ENCODE measurements at places on chromosomes 11 and 22.

DNA sequence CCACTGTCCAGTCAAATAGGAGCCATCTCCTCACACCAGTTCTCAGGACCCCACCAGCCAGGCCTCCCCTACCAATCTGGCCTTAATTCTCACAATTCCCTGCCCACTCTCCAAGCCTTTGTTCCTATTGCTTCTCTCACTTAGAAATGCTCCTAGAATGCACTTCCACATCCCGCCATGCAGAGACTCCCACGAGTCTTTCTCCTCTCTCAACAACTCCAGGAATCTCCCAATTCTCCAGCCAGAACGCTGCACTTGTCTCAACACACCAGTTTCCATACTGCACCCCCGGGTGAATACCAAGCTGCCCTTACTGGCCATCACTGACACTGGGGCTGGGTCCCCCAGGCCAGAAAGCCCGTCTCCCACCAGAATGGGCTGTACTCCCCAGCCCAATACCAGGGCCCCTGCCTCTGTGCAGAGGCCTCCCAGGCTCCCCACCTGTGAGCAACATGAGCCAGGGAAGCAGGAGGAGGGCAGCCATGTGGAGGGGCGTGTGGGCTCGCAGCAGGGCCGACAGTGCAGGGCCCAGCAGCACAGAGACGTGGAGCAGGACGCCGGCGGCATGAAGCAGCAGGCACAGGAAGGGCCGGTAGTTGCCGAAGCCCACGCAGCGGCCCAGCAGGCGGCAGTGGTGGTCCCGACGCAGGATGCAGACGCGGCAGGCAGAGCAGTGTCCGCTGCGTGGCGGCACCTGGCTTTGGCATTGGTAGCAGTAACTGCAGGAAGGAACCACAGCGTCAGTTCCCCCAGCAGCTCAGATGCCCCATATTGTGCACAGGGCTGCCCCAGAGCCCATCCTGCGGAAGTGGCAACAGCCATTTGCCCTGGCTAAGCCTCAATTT is 2.4 kb downstream of the ZDHHC24 start:
- peak; percentile 81 for DNase-seq

GRCh38 chr11:124534051-124534450 is 9.4 kb downstream of the OR8B12 start:
- no peak for DNase-seq

GRCh38 chr22:27801202-27801615 is 347 bp downstream of the MN1 start:
- DNase-seq = no peak

DNA sequence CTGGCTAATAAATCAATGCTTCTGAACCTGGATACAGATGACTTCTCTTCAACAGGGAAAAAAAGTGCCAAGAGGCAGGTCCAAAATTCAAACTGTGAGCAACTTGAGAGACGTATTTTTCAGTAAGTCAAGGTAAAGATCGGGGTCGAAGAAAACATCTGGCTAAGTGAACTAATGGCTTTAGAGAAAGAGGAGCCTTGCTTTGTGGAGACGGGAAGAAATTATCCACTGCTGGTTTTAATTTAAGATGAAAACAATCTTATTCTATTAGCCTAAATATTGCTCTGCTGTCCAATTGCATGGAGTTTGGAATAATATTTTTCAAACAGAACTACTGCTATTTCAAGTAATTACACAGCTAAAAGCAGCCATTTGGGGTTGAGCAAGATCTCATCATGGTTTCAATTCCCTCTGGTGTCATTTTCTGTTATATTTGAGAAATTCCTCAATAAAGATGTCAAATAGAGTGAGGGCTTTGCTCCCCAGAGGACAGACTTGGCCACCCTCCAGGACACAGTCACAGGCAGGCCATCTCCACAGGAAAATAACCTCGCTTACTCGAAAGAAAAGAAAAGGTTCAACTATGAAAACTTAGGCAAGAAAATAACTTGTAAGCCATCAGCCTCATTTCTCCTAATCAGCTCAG is 29.8 kb downstream of the SCUBE1 start:
- DNase-seq = no peak

DNA sequence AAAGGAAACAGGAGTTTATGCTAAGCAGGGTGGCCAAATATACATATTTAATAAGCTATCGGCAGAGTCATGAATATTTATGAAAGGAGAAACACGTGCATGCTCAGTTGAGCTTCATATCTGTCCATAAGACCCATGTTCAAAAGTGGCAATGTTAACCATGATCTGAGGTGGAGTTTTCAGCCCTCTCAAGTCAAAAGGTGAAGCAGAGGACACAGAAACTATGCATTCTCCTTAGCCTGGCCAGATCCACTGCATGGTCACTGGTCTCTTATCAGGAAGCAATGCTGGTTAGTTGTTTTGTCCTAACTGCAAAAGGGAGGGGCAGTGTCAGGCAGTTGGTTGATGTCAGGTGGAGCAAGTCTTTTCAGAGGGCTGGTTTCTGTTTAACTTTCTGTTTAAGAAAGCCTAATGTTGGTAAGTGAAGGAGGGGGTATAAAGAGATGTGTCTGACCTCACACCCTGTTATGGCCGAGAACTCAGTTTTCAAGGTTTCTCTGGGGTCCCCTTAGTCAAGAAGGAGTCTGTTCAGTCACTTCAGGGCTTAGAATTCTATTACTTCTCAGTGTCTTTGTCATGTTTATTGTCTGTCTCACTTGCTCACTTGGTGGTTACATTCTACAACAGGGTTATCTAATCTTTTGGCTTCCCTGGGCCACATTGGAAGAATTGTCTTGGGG is 5.5 kb upstream of the SELENOH start:
- DNase-seq = no peak

- no peak for DNase-seq
These were observed 59.0 kb downstream of the OSBP2 start for GRCh38 chr22:30753701-30754100.

DNA sequence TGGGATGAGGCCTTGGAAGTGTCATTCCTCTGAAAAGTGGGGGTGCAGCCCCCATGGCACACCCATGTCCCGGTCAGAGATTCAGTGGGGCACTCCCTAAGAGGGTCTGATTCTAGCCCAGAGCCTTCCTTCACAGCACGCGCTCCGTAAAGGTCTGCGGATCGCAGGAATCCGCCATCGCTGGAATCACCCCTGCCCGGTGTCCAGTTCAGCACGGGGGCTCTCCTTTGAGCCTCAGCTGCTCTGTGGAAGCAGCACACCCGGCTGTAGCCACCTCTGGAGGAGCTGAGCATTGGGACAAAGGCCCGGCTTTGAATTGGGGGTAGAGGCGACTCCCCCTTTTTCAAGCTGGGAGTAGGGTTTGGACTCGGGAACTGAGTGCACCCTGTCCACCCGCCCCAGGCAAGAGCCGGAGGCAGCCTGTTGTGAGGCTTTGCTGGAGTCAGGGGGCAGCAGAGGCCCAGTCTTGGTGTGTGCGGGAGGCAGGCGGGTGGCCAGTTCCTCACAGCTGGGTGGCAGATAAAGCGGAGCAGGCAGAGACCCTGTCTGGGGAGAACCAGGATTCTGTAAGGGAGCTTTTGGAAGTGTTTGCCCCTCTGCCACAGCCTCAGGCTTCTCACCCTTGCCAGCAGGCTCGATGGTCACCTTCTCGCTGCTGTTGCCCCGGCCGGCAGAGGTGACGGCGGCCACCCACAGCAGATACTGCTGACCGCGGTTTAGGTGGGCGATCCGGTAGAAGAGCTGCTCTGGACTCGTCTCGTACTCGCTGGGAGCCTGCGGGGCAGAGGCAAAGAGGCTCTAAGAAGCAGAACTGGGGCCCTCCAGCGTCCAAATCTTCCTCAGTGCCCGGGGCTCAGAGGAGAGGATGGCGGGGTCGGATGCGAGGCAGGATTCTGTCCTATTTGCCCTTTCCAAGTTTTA is 115.9 kb downstream of the CEP164 start:
- DNase-seq = peak; percentile 77

DNA sequence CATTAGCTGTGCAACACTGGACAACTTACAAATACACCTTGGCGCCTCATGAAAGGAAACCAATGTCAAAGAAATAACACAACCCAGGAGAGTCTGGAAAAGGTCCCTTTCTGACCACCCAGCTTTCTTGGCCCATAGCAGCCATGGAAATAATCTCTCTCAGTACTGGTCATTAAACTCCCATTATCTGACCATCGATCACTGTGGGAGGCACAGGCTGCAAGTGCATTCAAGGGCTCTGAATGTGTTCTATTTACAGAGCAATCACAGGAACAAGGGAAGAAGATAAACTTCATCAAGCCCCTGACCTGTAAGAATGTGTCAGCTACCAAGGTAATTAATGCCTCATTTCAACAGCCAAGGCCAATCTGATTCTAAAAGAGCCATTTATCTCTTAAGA is 40.1 kb downstream of the CTSC start:
- DNase-seq = no peak

- no peak for DNase-seq
These were observed 190.4 kb downstream of the MAML2 start for GRCh38 chr11:96152623-96153022.

- DNase-seq = no peak
These were observed 11.7 kb downstream of the SIRT3 start for GRCh38 chr11:224424-224823.

- no peak for DNase-seq
These were observed 25.1 kb downstream of the PRR5 start for GRCh38 chr22:44727148-44727547.

GRCh38 chr11:107271425-107271824 is 186.2 kb downstream of the CWF19L2 start:
- no peak for DNase-seq

DNA sequence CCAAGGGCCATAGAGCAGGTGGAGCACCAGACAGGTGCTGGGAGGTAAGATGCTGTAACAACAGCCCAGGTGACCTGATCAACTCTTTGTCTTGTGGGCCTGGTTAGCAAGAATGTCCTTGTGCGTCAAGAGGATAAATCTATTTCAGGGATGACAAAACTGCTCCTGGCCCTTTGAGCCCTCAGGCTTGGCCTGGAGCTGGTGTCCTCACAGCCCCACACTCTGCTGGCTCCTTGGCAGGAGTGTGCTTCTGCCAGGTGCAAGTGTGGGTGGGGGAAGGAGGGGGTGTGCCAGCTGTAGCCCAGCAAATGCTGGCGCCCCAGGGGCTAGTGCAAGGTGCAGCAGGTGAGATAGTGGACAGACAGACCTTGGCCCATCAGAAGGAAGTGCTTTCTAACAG is 19.5 kb downstream of the AMPD3 start:
- DNase-seq = no peak

DNA sequence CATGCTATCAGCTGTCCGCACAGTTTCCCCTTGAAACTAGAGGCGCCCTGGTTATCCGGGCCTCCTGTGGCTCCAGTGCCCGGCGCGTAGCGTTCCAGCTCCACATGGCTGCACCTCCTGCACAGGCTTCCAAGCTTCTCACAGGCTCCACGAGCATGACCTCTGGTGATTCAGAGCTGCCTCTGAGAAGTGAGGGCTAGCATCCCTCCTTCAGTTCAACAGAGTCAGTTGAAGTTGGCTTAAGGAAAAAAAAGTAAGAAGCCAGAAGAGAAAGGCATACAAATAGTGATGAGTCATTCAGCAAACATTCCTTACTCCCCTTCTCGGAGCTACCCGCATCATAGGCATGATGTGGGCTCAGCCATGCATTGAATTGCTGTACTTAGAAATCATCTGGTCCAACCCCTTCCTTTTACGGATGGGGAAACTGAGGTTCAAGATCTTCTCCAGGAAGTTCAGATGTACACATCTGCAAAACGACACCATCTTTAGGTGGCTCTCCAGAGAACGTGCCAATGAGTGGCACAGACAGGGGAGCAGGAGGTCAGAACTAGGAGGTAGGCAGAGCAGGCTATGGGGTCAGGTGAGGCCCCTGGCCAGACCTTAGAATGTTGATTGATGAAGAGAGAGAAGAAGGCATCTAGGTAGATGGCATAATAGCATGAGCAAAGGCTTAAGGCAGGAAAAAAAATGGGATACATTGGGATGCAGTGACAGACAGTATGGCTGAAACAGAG is 216.3 kb upstream of the TBCEL start:
- no peak for DNase-seq

- DNase-seq = no peak
These were observed 137.9 kb downstream of the CTTN start for GRCh38 chr11:70536051-70536877.

GRCh38 chr11:88414981-88415413 is 77.5 kb upstream of the CTSC start:
- DNase-seq = no peak

GRCh38 chr22:40385036-40385782 is 14.8 kb downstream of the SGSM3 start:
- DNase-seq = no peak

DNA sequence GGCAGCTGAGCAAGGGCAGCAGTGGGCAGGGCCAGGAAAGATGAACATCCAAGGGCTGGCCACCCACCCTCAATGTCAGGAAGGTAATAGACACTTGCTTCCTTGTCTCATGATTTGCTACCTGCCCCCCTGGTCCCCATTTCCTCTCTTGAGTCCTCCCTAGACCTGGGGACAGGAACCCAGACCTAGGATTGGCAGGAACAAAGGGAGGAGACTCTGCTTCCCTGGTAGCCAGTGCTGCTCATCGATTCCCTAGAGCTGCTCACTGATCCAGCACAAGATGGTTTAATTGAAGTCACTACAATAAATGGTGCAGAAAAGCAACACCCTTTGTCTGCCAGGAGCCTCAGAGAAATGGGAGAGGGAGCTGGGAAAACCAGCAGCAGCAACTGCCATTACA is 67.8 kb upstream of the CHST1 start:
- no peak for DNase-seq

DNA sequence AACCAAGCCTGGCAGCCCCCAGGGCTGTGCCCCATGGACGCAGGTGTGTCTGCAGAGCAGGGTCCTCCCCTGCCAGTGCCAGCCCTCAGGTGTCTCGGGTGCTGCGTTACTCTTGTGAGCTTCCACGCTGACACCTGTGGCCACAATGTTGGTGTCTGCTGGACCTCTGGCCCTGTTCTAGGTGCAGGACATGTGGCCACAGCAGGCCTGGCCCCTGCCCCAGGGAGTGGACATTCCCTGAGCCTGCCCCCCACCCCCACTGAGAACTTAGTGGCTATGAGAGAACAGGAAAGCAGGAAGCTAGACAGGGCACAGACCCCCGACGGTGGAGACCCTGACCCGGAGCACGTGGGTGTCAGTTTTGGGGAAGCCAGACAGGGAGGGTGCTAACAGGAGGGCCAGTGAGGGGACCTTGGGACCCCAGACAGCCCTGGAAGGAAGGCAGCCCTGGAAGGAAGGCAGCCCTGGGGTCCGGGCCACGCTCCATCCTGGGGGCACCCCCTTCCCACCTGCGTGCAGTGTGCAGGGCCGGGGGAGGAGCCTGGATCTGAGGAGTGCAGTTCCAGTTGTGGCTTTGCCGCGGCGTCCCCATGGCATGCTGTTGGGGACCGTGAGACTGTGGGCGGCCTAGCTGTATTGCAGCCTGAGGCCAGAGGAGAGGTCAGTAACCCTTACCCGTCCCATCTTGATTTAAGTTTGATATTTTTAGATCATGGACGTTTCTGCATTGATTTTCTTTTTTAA is 43.9 kb upstream of the PPARA start:
- DNase-seq = no peak
